Frontal cortex (tissue), 4 donors: ENCODE measurements at places on chromosomes 4 and X. TPM values are rescaled to one million over a fixed set of nuclear protein-coding genes. Genes with fewer than 3 reads are reported as not detected.

The ZNF732 gene
- total RNA-seq = 0.82 TPM

The CXXC4 gene
- 68.1 TPM for total RNA-seq

The NXF2 gene
- total RNA-seq = not detected

The CFAP97 gene
- total RNA-seq = 62.4 TPM

The PHEX gene
- 2.0 TPM for total RNA-seq

The BEX2 gene
- 110 TPM for total RNA-seq

GRCh38 chr4:168634276-168634802, 137.5 kb downstream of the PALLD start:
- DNase-seq = no peak

- DNase-seq = no peak
Observed at GRCh38 chr4:41504167-41504818, 33.7 kb upstream of the LIMCH1 start.

DNA sequence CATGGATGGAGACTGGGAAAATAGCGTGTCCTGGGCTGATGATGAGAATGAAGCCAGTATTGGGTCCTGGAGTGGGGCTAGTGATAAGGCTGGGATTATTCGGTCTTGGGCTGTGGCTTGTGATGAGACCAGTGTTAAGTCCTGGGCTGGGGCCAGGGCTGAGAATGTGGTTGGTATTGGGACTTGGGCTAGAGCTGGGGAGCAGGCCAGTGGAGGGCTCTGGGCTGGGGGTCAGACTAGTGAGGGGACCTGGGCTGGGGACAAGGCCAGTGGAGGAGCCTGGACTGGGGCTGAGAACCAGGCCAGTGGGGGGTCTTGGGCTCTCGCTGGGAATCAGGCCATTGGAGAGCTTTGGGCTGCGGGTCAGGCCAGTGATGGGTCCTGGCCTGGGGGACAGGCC, 6.7 kb downstream of the ARMCX4 start:
- no peak for DNase-seq

DNA sequence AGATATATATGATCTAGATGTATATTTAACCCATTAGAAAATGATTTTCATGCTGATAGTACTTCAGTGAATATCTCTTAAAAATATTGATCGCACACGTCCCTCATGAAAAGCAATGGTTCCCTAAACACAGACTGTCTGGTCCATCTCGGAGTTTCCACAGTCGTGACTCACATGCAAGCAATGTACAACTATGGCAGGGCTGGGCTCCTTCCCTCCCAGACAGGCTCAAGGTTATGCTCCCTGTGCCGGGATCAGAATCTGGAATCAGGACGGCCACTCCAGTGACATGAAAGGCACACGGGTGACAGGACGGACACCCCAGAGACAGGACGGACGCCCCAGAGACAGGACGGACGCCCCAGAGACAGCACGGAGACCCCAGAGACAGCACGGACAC, 40.2 kb upstream of the PPP2R3B start:
- no peak for DNase-seq

GRCh38 chr4:183038436-183038835, 60.6 kb upstream of the WWC2 start:
- DNase-seq = no peak

- DNase-seq = no peak
Observed at GRCh38 chrX:16251782-16252181, 84.5 kb downstream of the MAGEB17 start.

DNA sequence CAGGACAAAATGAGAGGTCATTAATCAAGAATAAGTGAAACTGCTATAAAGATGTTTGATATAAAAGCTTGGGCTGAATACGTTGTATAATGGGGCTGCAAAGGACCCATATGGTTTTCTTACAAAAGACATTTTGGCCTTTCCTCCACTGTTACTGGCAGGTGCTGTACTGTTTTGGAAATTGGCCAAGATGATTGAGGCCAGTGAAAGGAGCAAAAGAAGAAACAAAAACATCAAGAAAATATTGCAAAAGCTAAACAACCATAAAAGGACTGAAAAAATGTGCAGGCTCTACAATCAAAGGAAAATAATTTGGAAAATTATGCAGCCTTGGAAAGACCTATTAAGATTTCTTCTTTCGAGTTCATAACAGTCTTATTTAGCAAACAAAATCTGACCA, 222.2 kb upstream of the PPP1R2C start:
- DNase-seq = no peak

GRCh38 chr4:1715002-1715758, 3.1 kb upstream of the SLBP start:
- DNase-seq = no peak

GRCh38 chr4:175805846-175806245, 6.2 kb downstream of the GPM6A start:
- no peak for DNase-seq

GRCh38 chrX:106748377-106748776, 21.9 kb downstream of the RNF128 start:
- no peak for DNase-seq

DNA sequence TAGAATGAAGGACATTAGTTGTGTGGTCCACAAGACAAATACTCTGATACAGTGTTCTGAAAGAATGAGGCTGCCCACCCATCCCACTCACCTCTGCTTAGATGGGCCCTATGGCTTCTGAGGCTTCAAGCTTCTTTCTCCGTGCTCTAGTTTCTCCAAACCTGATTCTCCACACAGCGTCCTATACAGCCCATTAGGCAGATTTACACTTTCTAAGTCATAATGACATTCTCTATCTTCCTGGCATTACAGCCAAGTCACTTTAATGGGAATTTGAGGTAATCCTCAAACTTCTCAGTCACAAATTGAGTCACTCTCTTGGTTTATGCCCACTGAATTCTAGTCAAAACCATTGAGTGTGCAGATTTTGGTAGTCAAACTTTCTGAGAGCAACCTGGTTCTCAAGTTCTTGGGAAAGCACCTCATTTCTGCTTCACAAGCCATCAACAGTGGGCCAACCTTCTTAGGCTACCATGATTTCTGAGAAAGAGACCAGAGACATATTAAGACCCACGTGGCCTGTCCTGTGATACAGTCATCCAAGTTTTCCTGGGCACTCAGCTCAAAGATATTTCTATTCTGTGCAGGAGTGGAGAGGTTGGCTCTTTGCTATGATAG, 6.2 kb upstream of the SETD7 start:
- no peak for DNase-seq

GRCh38 chr4:25722964-25723363, 67.3 kb downstream of the SLC34A2 start:
- DNase-seq = no peak

- no peak for DNase-seq
Observed at GRCh38 chrX:45126158-45126557, 74.5 kb downstream of the DIPK2B start.

DNA sequence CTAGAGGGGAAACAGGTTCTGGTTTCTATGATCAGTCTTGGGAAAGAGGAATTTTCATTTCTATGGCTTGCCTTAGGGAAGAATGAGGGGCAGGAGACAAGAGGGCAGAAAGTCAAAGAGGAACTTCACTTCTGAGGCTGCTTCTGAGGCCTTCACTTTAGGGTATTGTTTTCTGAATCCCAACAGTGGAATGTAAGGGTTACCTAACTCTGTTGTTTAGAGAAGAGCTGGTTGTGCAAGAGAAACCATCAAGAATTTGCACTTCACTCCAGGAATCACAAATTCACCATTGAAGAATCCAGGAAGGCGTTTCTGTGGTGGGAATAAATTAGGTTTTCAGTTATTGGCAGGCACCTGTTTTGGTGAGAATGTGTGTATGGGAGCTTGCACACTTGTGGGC, 126.7 kb upstream of the AMOT start:
- DNase-seq = no peak

DNA sequence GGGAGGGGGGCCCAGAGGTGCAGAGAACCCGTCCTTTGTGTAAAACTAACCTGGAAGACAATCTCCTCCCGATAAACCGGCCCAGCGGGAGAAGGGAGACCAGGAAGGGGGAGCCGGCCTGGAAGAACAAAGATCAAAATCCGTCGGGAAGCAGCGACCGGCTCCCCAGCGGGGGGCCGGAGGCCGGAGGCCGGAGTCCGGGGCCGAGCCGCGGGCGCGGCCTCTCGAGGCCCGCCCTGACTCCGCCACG, 552 bp downstream of the ZDHHC9 start:
- no peak for DNase-seq

- DNase-seq = no peak
Observed at GRCh38 chr4:111988514-111988913, 156.7 kb upstream of the FAM241A start.

DNA sequence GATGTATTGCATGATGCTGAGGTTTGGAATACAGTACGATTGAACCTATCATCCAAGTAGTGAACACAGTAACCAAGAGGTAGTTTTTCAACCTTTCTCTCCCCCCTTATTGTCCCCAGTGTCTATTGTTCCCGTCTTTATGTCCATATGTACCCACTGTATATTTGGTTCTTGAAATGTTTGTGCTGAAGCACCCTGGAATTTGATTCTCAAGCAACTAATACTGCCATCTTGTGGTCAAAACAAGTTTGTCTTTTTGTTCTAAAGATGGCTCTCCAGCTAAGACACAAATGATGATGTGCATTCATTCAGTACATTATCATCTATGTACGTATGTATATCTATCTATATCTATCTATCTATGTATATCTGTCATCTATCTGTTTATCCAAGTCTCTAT, 33.5 kb upstream of the DCX start:
- DNase-seq = no peak
